ENCODE measurements at places on chromosomes 2 and 18.

DNA sequence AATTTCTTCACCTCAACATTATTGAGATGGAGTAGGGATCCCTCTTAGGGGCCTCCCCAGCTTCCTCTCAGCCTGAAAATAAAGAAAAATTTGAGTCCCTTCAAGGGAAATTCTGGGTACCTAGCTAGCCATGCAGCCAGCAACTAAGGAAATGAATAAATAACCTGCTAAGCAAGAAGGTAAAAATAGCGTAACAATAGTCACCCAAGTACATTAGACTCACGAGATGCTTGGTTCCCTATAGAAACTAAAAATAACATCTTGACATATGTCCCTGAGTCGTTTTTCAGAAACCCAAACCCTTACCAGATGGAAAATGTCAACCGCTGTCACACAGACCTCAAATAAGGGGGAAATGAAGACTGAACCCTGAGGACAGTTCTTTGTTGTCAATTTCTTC is 51.9 kb downstream of the CACNB4 start:
- DNase-seq: no peak

DNA sequence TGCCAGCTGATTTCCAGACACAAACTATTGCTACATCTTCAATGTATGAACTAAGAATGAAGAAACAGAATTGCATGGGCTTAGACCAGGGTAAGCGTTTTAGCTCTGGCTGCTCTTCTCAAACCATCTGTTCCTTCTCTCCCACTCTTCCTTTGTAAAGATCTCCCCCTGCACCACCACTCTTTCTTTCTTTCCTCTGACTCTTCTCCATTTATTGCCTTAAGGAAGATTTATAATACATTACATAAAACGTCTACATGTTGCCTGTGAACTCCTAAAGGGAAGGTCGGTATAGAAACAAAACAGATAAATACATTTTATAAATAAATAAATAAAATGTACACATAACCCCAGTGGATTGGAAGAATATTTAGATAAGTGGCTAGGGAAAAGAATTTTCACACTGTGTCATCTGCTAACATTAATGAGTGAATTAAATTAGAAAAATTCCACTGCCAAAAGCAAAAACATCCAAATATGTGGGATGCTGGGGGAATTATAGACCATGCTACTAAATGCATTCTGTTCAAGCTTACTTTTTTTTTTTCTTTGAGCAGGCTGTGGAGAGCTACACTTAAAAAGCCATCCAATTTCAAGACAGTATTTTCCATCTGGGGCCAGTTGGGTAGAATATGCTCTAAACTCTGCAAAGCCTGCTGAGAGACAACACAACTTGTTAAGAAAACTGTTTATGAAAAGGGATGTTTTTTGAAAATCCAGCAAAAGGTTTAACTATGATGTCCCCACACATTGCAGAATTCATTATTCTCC is 41.5 kb downstream of the NCKAP5 start:
- DNase-seq: no peak

GRCh38 chr2:234438305-234438977 is 58.4 kb downstream of the ARL4C start:
- DNase-seq: no peak

DNA sequence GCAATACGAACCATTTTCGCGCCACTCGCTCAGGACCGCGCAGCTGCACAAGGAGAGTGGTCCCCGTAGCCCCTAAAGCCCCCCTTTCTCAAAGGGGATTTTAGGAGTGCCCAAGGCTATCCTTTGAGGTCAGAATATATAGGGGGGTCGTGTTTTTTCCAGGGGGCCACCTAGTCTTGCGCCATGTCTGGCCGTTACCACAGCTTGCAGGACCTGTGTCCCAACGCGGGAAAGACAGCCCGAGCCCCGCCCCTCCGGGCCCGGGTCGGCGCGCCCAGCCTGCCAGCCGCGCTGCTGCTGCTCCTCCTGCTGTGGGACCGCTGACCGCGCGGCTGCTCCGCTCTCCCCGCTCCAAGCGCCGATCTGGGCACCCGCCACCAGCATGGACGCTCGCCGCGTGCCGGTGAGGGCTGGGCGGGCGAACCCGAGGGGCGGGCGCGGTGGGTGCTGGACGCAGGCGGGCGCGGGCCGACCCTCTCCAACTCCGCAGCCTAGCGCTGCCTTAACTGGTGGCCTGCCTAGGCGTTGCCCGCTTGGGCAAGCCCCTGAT is at the start of gene CDCA7:
Gene CDCA7, plus strand, starts transcription at position 291 of the 550 bp plus-strand sequence. Its CDS starts 92 bp downstream, at position 383.
- DNase-seq: no peak

GRCh38 chr2:219557791-219558785 is 13.3 kb downstream of the OBSL1 start:
- DNase-seq: no peak

GRCh38 chr2:157441072-157441454 is 2.8 kb downstream of the CYTIP start:
- DNase-seq: no peak

- DNase-seq: no peak
Observed at GRCh38 chr2:118124288-118124891, 36.1 kb downstream of the INSIG2 start.

- DNase-seq: no peak
Observed at GRCh38 chr2:232984451-232985207, 28.4 kb downstream of the NGEF start.

DNA sequence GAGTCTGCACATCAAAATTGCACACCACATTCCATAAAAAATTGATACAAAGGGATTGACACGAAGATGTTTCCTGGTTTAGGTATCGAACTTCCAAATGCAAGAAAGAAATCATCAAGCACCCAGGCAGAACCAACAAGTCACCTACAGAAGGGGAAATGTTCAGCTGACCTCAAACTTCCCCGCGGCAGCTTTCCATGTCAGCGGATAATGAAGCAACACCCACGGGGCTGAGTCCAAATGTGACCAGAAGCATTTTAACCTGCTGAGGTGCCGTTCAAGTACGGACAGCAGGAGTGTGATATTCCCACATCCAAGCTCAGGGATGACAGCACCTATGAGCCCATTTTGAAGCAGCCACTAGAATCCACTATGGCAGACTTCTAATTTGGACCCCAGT is 124.9 kb downstream of the GALNT14 start:
- no peak for DNase-seq

DNA sequence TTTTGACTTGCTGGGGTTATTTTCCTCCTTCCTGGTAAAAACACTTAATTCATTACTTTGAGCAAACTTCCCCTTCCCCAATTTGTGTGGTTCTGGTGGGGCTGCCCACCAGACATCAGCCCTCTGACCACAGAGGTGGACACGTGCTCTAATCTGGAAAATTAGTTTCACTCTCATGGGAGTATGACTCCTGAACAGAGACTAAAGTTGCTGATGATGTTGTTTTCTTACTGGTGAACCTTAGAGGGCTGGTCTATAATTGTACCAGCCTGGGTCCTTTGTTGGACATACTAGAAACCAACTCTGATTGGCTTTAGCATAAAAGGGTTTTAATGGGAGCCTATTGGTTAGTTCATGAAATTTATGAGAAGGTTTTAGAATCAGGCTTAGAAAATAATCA is 54.1 kb upstream of the ACYP2 start:
- DNase-seq: no peak

DNA sequence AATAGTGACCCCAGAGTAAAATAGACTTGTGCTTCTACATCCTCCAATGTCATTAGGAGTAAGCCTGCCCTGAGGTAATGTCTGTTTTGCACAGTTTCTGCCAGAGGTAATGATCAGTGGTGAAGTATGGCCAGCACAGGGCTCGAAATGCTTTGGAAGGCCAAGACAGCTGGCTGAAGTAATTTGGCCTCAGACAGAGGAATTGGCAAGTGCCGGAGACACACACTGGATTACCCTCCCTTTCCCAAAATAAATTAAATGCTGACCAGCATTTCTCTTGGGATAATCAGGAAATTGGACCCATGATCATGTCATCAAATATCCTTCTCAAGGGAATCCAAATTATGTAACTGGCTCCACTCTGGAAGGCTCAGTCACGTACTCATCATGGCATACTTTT is 379.0 kb upstream of the CHST9 start:
- no peak for DNase-seq

DNA sequence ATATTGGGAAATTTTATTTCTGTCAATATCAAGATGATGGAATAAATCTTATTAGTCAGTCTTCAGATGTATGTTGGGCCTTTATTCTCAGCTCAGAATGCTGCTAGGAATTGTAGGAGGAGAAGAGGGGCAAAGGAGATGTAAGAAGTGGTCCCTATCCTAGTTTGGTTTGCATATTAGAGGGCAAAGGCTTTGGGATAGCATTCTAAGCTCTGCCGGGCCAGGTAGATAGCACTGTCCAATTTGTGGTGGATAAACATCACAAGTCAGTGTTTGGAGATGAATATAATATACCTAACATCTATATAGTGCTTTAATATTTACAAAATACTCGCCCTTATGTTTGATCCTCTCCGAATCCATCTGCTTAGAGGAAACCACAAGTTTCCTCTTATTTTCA is 149.2 kb downstream of the GULP1 start:
- no peak for DNase-seq

GRCh38 chr2:64455545-64455944 is 1.6 kb downstream of the LGALSL start:
- no peak for DNase-seq

DNA sequence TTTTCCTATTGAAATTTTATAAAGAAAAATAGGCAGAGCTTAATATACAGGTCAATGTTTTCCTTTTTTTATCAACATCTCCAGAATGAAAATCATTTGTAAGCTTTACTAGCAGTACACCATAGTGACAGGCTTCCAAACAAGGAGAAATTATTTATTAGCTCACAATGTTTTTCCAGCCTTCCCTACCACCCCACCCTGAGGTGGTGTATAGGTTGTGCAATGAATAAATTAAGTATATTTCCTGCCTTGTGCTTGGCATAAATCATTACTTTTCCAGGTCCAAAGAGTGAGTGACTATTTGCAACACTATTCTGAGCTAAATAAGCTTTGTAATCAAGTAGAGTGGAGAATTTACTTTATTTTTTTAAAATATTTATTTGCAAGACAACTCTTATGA is 876.2 kb upstream of the POU3F3 start:
- no peak for DNase-seq

GRCh38 chr2:27663285-27664153 is at the start of the genes SLC4A1AP and SUPT7L:
Gene SLC4A1AP (plus strand): TSS chr2:27663889. CDS start chr2:27663915, 26 bp downstream.
Gene SUPT7L (minus strand): TSS chr2:27663614. CDS start chr2:27662192, 1,422 bp downstream.
- peak; percentile 53 for DNase-seq

DNA sequence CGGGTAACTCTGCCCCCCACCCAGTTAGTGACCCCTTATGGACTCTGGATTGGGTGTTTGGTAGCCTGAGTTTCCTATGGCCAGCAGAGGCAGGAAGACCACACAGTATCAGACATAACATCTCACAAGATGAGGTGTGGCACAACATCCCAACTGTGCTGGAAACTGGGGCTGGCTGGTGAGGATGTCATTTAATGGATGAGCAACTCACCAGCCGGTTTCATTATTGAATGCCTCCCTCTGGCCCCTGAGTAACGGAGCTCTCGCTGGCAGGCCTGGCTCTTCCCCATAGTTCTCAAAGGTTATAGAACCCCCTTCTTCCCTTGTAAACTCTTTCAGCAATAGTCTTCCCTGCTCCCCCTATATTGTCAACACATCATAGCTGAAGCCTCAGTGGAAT is 195.0 kb downstream of the BCL11A start:
- no peak for DNase-seq

- no peak for DNase-seq
Observed at GRCh38 chr2:165293440-165294420, 54.5 kb downstream of the SCN2A start.

DNA sequence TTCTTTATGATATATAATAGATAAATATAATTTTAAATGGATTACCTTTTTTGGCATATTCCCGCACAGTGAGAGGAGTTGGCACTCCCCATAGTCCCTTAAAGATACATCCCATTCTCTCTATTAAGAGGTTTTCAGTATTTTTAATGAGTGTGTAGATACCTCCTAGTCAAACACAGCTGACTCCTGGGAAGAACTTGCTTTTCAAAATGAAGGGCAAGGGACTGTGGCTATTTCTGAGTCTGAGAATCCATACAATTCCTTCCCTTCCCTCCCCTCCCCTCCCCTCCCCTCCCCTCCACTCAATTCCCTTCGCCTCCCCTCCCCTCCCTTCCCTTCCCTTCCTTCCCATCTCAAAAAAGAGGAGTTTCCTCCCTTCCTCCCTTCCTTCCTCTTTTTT is 93.5 kb downstream of the PRPF40A start:
- DNase-seq: no peak

- no peak for DNase-seq
Observed at GRCh38 chr2:206305523-206306245, 31.2 kb downstream of the ZDBF2 start.

GRCh38 chr2:10175441-10175840 is 52.9 kb downstream of the RRM2 start:
- DNase-seq: no peak

DNA sequence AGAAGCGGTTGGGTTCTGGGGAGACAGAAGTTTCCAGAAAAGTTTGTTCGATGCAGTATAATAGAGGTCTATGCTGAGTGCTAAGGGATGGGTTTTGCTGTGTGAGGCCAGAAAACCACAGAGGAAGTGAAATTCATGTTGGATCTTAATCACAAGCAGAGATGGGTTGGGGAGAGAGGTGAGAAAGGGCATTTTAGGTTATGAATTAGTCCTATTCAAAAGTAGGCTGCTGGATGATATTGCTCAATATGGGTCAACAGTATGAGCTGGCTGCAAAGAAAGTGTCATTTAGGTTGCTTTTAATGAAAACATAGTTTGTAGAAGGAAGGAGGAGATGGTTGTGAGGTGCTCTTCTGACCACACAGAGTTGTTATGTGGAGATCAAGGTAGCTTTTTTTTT is 118.8 kb upstream of the LHCGR start:
- no peak for DNase-seq

- DNase-seq: no peak
Observed at GRCh38 chr2:232117413-232117812, 155.9 kb downstream of the DIS3L2 start.

GRCh38 chr2:205714058-205714776 is 31.9 kb downstream of the NRP2 start:
- no peak for DNase-seq

DNA sequence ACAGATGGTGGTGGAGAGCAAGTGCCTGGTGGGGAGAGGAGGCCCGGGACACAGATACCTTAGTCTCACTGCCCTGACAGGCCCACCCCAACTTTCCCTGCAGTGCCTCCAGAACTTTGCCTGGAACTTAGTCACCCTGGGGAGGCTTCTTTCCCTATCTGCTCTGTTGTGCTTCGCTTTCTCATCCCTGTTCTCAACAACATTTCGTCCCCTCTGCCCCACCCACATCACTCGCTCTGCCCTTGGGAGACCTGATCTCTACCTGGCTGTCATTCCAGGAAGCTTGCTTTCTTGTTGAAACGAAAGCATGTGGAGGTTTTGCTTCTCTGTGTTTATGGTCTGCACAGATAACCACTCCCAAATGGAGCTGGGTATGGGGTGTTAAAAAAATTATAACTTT is 93.8 kb downstream of the PRKCE start:
- DNase-seq: no peak

DNA sequence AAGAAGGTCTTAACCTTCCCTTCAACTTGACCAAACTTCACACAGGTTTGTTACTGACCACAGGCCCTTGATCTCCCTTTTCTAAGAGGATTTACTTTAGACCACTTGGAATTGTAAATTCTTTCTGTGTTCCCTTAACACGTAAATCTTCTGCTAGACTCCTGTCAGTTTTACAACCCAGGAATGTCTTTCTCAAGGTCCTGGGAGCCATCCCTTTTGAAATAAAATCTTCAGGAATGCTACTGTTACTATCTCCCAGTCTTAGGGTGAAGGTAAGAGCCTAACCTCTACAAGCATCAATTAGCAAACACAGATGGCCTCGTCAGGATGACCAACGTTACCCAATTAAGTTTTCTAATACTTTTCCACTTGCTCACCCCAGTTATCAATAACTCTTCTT is 182.7 kb downstream of the NRXN1 start:
- DNase-seq: no peak

GRCh38 chr2:69489793-69490192 is 52.6 kb upstream of the NFU1 start:
- DNase-seq: no peak

- no peak for DNase-seq
Observed at GRCh38 chr2:30201990-30202389, 29.3 kb upstream of the LBH start.

Measured in activated T-helper 1 cell treated with Interleukin-2 at 50 U/mL for 16 hours (primary cell).